ENCODE measurements at places on chromosomes 1 and 21.

DNA sequence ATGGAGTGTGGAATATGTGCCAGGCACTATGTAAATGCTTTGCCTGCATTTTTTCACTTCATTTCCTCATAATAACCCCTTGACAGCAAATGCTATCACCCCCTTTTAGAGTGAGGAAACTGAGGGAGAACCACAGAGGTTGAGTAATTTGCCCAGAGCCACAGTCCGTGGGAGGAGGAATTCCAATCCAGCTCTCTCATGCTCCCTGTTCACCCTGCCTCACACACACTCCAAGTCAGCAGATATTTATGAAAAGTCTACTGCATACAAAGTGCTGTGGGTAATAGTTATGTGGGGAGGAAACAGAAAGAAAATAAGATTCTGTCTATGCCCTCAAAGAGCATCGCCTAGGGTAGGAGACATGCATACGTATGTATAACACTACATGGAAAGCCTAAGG, 30.9 kb upstream of the RBM15 start:
- no peak for DNase-seq

DNA sequence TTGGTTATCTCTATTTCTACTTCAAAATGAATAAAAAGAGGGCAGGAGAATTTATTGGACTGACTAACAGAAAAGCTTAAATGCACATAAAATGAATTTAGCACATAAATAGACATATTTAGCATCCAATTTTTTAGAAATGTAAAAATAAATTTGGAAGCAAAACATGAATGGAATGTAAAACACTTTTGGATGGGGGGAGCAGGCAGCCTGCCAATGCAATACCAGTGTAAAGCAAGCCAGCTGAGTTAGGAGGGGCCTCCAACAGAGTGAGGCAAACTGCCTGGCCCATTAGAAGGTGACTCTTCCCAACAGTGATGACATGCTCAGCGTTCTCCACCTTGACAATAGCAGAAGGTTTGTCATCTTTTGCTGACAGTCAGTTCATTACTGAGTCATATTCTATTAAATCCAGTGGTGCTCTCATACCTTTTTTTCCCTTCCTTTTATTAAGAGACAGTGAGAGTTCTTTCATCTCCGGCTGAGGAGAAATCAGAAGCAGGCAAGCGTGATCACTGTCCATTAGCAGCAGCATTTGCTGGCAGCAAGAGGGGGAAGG, 19.5 kb upstream of the EXO1 start:
- no peak for DNase-seq

GRCh38 chr1:207205614-207206061, 101.6 kb downstream of the C4BPA start:
- DNase-seq: no peak

GRCh38 chr1:21607549-21608529, 61.3 kb downstream of the RAP1GAP start:
- DNase-seq: peak; percentile 97

DNA sequence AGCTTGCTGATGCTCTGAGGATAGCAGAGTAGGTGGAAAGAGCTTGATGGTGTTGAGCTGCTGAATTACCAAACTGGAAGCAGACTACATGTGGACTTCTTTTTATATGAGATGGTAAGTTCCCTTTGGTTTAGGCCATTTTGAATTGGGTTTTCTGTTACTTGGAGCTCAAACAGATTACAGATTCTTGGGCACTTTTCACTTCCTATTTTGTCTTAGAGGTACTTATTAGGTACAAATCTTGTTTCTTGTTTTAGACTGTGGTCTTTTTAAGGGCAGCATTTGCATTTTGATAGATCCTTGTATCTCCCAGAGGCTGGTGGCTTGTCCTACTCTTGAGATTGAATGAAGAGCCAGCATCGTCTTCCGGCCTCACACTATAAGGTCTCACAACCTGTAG, 70.2 kb downstream of the GADD45A start:
- no peak for DNase-seq

GRCh38 chr1:208681878-208682663, 437.9 kb upstream of the PLXNA2 start:
- DNase-seq: no peak

GRCh38 chr1:216614011-216614934, 109.0 kb downstream of the ESRRG start:
- no peak for DNase-seq

GRCh38 chr21:38743772-38744529, 61.8 kb upstream of the ETS2 start:
- DNase-seq: no peak

DNA sequence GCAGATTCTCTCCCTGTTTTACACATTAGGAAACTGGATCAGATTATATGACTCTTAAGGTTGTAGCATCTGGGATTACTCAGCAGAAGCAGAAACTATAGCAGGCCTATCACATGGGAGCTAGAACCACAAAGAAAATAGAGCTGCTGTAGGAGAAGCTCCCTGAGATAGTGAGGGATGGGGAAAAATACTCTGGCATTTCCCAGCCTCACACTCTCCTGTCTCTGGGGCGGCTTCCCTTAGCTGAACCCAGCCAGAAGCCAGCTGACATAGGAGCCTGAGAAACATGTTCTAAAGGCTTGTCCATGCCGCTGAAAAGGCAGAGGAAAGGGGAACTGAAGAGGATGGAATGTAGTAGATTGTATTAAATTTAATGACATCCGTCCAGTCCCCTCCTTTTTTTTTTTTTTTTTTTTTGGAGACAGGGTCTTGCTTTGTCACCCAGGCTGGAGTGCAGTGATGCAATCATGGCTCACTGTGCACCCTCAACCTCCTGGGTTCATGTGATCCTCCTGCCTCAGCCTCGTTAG, 76.8 kb upstream of the DNAJC6 start:
- DNase-seq: no peak

GRCh38 chr1:167501515-167502191, 16.7 kb downstream of the CD247 start:
- DNase-seq: no peak

DNA sequence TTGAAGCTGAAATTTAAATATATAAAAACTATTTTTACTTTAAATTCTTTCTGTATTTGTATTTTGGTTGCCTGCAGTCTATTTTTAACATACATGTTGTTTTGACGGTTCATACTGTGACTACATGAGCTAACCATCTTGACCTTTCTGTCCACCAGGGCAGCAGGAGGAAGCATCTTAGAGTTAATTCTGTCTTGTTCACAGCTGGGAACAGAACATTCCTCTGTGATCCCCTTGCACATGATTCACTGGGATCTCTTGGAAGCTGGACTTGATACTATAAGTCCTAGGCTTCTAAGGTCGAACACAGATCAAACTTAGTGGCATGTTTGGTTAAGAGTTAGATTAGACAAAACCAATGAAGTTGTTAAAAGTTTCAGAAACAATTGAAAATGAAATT, 99.7 kb downstream of the NFIA start:
- no peak for DNase-seq

DNA sequence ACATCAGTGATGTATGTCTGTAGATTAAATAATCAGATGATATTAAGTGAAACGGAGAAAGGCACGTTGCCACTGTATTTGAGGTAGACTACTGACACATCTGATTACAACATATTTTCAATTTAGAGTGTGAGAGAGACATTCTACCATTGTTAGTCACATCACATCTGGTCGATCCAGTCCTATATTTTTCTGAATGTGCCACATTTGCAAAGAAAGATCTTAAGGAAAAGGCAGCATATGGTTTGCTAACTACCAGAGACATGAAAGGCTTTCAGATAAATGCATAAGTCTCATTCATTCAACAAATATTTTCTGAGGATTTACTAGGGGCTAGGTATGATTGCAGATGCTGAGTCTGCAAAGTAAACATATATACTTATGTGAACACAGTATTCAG, 114.3 kb upstream of the RUNX1 start:
- DNase-seq: no peak

GRCh38 chr1:67647036-67647798, 37.8 kb upstream of the GADD45A start:
- no peak for DNase-seq

DNA sequence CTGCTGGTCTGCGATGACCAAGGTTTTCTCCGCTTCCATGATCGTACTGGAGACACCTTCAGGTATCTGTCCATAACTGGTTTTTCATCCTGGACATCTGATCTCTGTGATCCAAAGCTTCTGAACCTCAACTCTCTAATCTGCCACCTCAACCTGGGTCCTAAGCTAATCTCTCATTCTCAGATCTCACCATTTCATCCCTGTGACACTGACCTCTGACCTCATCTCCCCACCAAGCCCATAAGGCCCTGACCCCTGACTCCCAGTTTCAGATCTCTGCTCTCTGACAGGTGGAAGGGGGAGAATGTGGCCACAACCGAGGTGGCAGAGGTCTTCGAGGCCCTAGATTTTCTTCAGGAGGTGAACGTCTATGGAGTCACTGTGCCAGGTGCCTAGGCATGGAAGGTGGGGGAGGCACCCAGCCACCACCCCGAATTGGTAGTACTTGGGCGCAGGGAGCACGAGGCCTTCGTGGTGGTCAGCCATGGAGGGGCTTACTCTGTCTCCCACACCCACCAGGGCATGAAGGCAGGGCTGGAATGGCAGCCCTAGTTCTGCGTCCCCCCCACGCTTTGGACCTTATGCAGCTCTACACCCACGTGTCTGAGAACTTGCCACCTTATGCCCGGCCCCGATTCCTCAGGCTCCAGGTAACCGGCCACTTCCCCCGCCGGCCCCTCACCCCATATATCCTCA, 3.8 kb downstream of the SLC27A3 start:
- DNase-seq: no peak

- no peak for DNase-seq
Measured at GRCh38 chr1:18091660-18092446, 15.7 kb upstream of the IGSF21 start.

DNA sequence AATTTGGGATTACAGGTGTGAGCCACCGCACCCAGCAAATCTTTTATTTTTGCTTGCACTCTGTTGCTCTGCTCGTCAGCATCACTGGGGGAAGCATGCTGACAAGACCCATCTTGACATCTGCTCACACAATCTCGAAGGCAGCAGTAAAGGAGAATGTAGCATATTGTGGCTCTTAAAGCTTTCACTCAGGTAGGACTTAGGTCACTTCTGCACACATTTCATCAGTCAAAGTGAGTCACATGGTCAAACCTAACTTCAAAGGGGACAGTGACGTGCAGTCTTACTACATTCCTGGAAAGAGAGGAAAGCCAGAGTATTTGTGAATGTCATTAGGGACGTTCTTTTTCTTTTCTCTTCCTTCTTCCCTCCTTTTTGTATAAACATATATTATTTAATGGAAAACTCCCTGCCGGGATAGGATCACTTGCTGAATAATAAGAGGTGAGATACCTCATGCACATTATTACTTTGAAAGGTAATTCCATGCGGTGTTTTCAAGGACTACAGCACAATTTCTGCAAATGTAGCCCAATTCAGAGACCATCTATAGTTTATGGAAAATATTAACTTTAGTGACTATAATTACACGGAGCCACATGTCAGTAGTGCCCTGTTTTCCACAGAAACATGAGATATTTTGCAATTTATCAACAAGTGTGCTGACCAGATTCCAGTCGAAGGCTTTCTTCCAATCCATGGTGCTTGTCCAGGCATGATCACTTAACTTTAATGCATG, 19.3 kb upstream of the ACBD6 start:
- peak; percentile 77 for DNase-seq

DNA sequence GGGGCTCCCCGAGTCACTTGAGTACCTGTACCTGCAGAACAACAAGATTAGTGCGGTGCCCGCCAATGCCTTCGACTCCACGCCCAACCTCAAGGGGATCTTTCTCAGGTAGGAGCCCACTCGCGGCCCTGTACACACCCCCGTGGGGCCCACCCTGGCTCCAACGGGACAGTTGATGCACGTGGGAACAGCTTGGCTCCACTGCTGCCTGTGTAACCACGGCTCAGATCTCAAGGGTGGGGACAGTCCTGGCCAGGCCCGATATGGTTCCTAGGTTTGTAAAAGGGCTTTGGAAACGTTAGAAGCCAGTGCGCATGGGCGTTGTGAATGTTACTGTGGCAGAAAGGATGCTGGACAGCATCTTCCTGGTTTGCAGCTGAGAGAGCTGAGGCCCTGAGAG, 18.8 kb downstream of the PODN start:
- DNase-seq: no peak

GRCh38 chr1:213531369-213532310, 456.1 kb upstream of the PROX1 start:
- DNase-seq: no peak

- no peak for DNase-seq
Measured at GRCh38 chr1:65027666-65028358, 61.5 kb upstream of the JAK1 start.

- DNase-seq: no peak
Measured at GRCh38 chr1:24483441-24483840, 19.2 kb upstream of the RCAN3 start.

GRCh38 chr1:177181631-177182291, 11.0 kb downstream of the BRINP2 start:
- peak; percentile 33 for DNase-seq

Measured in HCT116 (cell line).